Activated effector memory CD4-positive, alpha-beta T cell treated with anti-CD3 and anti-CD28 coated beads, Interleukin-2, amount 50 U/mL, for 16 hours (primary cell): ENCODE measurements at places on chromosomes 16 and 17.

GRCh38 chr17:51398687-51399086, 138.3 kb downstream of the UTP18 start:
- DNase-seq = no peak

DNA sequence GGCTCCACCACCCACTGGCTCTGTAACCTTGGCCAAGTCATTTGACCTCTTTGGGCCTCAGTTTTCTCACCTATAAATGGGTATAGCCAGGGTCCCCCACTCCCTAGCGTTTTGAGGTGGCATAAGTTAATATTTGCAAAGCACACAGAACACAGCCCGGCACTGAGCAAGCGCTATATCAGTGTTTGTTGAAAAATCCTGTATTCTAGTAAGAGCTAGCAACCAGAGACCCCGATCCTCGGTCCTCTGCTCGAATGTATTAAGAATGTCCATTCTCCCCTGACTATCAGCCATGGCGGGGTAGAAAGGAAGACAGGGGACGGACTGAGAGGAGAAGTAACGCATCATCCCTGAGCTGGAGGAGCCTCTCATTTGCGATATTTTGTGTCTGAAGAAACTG, 131.2 kb downstream of the IRF8 start:
- peak; percentile 16 for DNase-seq

DNA sequence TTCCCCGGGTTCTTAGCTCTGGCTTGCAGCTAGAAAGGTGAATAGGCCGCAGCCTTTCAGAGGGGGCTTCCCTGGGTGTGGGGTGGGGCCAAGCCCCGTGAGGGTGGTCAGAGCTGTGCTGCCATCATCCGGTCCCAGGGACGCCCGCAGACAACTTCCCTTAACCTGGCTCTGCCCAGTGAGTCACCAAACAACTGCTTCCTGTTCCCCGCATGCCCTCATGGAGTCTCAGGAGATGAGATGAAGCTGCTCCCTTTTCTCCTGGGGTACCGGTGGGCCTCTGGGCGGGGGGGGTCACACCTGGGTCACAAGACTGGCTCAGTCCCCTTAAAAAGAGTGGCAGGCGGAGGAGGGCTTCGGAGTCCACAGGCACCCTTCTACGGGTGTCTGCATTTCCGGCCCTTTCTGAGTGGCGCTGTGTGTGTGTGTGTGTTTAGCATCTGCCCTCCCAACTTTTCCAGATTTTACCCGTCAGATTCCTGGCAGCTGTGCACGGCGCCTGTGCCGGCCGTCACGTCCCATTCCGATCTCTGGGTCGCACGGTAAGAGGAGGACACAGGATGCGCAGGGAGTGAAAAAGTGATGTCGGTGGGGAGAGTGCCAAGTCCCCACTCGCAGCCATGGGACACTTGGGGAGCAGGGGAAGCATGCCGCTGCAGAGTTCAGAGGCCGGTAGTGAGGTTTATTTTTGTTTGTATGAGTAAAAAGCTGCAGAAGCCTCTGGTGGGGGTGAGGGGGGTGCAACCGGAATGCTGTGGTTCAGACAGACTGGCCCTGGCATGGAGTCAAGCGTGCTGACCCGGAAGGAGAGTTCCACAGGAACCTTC, 16.8 kb downstream of the HIC1 start:
- no peak for DNase-seq

DNA sequence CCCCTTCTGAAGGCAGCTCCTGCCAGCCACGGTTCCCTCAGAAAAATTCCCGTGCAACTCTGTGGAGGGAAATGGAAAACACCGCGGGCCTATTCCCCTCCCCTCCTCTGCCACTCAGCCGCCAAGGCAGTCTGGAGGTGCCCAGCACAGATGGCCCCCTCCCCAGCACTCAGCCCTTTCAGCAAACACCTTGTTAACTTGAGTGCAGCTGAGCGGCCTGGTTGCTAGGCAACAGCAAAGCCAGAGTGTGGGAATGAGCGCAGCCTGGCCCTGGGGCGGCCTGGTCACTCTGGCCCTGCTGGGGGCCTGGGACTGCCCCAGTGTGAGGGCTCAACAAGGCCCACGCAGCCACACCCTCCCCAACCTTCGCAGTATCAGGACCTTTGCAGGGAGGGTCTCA, 32.8 kb downstream of the CACNA1G start:
- DNase-seq = no peak

GRCh38 chr17:44188576-44189403, 2.0 kb downstream of the TMUB2 start:
- DNase-seq = no peak

GRCh38 chr17:81891303-81891552, 158 bp downstream of the ALYREF start:
- DNase-seq = no peak

- DNase-seq = no peak
These were observed 634 bp upstream of the NATD1 start for GRCh38 chr17:21253646-21254441.

DNA sequence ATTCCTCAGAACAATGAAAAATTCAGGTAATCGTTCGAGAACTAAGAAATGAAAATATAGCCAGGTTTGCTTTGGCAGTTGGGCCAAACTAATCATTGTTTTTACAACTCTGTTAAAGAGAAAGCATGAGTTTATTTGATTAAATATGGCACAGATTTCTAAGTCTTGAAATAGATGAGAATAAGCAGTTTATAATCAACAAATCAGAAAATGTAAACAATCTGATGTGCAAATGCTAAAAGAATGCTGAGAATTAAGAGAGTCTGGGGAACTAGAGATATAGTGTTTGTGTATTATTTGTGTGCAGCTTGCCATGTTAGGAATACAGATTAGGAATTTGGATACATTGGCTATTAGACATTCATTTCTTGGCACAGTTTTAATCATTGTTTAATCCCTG, 212.5 kb downstream of the TANC2 start:
- no peak for DNase-seq

DNA sequence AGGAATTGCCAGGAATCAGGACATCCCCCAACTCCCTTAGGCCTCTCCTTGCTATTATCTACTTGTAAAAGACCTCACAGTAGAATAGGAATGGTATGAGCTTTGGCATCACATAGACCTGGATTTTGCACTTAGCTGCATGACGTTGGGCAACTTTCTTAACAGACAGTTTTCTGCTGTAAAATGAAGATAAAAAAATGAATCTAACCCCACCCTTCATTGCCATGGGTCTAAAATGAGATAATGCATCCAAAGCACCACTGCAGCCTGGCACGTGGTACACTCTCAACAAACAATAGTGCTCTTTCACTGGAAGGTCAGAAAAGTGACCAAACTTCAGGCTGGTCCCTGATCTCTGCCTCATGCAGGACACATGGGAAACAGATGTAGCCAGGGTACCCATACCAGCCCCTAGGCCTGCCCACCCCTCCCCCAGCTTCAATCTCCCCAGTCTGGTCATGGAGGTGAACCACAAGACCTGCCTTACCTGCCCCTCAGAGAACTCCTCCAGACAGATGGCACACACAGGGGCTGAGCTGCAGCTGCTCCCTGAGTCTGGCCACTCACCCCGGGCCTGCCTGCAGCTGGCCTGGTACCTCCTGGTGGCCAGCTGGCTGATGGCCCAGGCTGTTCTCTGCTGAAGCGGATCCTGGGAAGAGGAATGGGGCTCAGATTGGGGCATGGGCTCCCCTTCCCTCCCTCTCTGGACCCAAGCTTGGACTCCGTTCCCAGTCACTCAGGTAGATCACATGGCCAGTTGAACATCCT, 8.5 kb upstream of the SUPT4H1 start:
- no peak for DNase-seq

DNA sequence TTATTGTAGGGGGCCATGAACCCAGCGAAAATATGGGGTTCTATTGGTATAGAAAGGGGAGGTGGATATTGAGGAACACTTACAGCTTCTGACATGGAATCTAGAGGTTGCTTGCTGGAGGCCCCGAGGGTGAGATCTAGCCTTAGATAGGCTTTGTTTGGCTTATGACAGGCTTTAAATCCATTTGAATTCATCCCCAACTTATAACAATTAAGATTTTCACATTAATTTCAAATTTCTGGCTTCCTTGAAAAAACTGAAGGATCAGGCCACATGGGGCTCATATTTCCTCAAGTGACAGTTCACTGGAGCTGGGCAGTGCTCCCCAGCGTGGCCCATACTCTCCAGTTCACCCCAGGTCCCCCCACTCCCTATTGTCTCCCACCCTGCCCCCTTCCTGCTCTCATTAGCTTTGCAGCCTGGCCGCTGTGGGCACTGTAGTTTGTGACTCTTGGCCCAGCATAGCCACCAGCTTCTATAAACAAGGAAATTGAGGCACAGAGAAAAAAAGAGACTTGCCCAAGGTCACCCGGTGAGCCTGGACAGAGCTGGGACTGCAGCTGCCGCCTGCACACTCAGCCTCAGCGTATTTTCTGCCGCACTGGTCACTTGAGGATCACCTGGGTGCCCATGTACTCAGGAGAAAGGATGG, 19.8 kb upstream of the ADGRG1 start:
- DNase-seq = peak; percentile 54

- DNase-seq = no peak
These were observed 87.0 kb downstream of the HELZ start for GRCh38 chr17:67157732-67158639.

DNA sequence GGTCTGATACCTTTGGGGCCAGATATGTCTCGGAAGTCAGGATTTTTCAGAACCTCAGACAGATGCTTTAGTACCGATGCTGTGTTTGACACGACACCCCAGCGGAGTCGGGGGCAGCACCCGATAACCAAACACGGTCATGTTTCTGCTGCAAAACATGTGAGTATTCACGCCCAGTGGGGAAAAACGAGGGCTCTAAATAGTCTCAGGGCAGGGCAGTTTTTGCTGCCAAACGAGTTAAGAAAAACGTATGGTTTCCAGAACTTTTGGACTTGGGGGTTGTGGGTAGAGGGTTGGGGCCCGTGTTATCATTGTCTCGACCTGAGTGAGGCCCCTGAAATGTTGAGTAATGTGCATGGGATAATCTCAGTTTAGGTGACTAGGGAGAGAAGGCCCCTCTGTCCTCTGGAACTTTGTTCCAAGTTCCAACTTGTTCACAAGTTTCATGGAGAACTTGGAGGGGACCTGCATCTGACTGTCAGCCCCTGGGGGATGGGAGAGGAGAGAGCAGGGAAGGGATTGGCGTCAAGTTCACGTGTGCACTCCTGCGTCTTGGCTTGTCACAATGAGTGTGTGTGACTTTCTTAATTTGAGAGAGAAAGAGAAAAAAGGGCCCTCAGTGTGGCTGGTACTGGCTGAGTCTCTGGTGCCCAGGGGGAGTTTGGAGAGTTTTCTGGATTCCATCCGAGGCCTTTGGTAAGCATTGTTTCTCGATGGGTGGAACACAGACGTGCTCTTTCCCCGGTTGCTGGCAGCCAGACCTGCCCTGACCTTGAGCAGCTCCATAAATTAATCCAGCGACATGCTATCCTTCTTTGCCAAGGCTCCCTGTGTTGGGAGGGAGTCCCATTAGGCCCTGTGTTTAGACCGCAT, 83.9 kb upstream of the CIBAR2 start:
- DNase-seq = no peak

- DNase-seq = no peak
These were observed 112.0 kb upstream of the WSB1 start for GRCh38 chr17:27181935-27182334.

GRCh38 chr16:49856672-49857330, 889 bp upstream of the ZNF423 start:
- DNase-seq = no peak

DNA sequence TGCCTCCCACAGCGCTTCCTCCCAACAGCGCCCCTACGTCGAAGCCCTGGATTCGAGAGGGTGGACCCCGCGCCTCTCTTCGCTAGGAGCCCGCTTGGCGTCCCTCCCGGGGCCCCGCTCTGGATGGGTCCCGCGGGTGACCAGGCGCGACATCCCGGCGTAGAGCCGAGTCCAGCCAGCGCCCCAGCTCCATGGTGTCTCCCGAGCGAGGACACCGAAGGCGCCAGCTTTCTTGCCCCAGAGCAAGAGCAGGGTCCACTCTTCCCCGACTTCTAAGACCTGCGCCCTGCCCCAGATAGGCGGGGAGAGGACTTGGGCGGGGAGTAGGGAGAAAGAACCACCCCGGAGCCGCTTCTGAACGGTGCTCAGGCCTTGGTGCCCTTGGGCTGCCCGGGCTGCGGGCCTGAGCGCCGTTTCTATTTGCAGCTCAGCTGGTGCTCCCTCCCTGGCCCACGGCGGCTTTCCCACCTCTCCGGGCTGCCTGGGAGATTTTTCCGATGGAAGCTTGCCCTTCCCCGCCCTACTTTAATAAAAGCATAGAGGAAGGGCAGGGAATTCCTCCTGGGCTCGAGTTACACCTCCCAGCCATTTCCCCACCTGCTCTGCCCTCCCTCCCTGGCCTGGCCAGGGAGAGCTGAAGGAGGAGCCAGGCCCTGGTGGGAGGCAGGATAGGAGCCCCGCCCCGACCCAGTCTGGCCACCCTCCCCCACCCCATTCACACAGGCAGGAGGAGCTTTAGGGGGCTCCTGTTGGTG, 1.8 kb downstream of the MMP15 start:
- no peak for DNase-seq

GRCh38 chr16:5557966-5558365, 460.4 kb upstream of the EEF2KMT start:
- no peak for DNase-seq

DNA sequence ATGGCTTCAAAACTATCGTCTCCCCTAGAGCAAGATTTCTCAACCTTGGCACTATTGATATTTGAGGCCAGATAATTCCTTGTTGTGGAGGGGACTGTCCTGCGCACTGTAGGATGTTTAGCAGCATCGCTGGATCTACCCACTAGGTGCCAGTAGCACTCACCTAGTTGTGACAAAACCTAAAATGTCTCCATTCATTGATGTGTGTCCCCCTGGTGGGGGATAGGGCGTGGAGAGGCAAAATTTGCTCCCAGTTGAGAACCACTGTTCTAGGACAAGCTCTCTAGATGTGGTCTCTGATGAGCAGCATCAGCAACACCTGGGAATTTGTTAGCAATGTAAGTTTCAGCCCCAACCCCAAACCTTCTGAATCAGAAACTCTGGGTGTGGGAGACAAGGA, 259.0 kb downstream of the XYLT1 start:
- DNase-seq = peak; percentile 64

- DNase-seq = peak; percentile 50
These were observed 9.5 kb downstream of the CD300LB start for GRCh38 chr17:74521701-74522201.

- no peak for DNase-seq
These were observed 325.5 kb downstream of the CA10 start for GRCh38 chr17:51833045-51833444.

DNA sequence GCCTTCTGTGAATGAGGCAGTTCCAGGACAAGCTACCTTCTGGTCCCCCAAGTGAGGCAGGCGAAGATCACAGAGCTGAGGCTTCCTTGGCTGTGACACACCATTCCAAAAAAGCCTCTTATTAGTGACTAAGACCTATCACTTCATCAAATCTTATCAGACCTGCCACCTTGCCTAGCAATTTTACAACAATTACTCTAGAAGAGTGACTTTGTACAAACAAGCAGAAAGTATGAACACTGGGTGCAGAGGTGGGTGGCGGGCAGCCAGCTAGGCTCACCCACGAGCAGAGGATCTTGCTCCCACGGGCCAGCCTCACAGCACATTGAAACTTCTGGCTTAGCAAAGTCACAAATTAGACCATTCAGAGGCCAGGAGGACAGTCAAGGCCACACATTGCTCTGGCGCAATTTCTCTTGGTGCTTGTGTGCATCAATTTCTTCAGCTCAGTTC, 2.2 kb upstream of the ICAM2 start:
- DNase-seq = no peak

- DNase-seq = peak; percentile 34
These were observed 23.4 kb upstream of the MPRIP start for GRCh38 chr17:17018612-17019429.

GRCh38 chr17:66431910-66432309, 129.5 kb downstream of the PRKCA start:
- no peak for DNase-seq

- DNase-seq = peak; percentile 31
These were observed 5.4 kb downstream of the MEAK7 start for GRCh38 chr16:84498859-84499620.

GRCh38 chr17:64005734-64006167, 7.6 kb downstream of the PRR29 start:
- DNase-seq = peak; percentile 28
